Kasumi-1 (cell line): ENCODE measurements at places on chromosomes 13 and 19.

DNA sequence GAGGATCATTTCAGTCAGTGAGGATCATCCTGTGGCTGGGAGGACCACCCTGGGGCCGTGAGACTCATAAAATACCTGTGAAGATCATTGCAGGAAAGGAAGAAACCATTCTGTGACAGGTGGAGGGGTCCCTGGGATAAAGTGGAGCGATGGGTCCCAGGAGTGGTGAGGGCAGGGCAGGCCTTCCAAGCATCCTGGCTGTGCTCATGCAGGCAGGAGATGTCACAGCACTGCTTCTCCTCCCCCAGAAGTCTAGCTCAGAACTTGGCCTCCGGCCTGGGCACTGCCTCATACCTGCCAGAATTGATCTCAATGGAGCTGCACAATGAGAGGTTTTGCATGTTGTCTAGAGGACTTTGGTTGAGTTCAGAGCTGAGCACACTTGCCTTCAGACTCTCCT, 11.1 kb downstream of the KLK1 start:
- DNase-seq, result no peak

DNA sequence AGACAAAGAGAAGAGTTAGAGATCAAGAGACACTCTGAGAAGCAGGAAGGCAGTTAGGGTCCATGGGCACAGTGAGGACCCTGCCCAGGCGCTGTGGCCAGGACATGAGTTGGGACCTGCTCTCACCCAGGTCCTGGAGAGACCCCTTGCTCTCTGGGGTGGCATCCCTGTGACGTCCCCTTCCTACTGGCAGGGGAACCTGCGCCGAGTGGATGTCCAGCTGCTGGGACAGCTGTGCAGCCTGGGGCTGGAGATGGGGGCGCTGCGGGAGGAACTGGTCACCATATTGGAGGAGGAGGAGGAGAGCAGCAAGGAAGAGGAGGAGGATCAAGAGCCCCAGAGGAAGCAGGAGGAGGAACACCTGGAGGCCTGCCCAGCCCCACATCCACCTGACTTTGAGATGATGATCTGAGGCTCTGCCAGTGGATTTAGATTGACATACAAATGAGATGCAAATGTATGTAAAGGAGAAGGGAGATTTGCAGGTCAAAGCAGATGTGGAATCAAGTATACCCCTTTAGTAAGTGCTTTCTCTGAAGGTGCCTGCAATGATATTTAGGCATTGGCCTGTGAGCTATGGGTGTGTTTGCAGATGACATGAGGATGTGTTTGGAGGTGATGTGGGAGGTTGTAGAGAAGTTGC, 978 bp downstream of the ERICH4 start:
- DNase-seq, result no peak

DNA sequence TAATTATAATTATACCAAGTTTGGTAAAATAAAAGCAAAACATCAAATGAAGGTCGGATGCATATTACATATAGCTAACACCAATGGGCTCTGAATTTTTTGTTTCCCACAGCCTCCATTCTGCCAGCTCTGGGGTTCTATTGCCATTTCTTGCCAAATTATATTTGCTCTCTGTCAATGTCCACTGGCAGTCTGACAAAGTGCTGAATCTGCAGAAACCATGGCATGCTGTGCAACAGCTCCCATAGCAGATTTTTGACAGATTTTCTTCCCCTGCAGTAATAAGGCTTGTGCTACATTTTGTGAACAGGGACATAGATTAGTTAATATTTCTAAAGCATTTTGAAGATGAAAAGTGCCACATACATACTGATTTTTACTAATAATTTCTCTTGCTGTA, 1102.1 kb downstream of the DIAPH3 start:
- DNase-seq, result no peak

- DNase-seq, result no peak
Measured at GRCh38 chr13:45269204-45269603, 68.4 kb upstream of the KCTD4 start.

DNA sequence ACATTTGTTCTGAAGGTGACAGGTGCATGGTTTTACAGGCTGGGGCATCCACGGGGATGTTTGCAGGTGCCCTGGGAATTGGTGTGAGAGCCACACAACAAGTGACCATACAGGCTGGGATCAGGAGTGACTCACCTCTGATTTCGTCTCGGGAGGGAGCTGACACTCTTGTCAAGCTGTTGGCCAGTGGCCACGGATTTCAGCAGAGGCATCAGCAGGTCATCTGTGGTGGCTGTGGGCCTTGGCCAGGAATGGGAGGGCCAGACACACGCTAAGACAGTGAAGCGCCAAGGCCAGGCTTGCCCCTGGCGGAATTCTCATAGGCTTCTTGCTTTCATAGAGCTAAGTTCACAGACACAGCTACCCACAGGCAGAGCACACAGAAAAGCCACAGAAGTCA, 108.6 kb downstream of the HSPH1 start:
- no peak for DNase-seq

- DNase-seq, result no peak
Measured at GRCh38 chr19:3599776-3600187, 6.9 kb downstream of the TBXA2R start.

- no peak for DNase-seq
Measured at GRCh38 chr13:106163426-106163825, 372.0 kb downstream of the EFNB2 start.

DNA sequence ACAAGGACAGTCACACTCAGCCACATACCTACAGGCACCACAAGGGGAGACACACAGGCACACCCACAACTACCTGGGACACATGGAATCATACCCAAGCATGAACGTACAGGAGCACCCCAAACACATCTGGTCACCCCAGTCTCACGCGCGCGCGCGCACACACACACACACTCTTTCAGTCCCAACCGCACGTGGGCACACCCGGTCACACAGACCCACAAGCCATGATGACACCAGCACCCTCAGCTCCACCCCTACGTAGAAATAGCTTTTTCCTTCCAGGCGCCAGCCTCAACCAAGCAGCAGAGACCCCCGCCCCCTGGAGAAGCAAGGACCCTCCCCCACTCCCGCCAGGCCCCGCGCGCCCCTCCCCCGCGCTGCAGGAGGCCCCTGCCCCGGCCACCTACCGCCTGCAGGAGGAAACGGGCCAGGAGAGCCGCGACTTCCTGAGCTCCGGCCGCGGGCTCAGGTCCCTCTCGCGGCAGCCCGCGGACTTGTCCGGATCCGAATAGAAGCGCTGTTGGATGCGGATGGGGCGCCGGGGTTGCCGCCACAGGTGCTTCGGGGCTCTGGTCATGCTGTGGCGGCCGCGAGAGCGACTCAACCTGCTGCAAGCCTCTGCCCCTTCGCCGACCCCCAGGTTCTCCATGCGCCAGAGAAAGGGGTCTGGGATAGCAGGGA, 6.4 kb upstream of the PDE4C start:
- DNase-seq, result no peak

- no peak for DNase-seq
Measured at GRCh38 chr19:46508206-46508605, 12.5 kb upstream of the PNMA8B start.

GRCh38 chr13:98420554-98421175, 156.2 kb downstream of the STK24 start:
- no peak for DNase-seq

GRCh38 chr13:80814541-80814940, 473.6 kb upstream of the SPRY2 start:
- DNase-seq, result no peak

GRCh38 chr19:28208745-28209144, 1004.2 kb downstream of the UQCRFS1 start:
- DNase-seq, result no peak

DNA sequence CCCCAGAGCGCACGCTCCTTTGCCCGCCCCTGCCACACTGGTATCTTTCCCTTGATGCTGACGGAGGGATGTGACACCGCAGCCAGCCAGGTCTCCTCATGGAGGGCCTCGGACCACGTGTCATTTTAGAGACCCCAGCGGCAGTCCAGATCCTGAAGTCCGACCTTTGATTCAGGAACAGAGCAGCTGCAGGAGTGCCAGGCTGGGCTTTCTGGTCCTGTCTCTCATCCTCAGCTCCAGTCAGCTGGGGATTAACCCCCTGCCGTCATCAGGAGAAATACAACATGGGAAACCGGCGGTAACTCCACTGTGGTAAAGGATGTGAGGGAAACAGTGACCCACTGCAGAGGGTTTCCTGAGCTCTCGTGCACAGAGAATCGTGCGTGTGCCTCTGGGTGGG, 140.6 kb downstream of the SIPA1L3 start:
- DNase-seq, result no peak

DNA sequence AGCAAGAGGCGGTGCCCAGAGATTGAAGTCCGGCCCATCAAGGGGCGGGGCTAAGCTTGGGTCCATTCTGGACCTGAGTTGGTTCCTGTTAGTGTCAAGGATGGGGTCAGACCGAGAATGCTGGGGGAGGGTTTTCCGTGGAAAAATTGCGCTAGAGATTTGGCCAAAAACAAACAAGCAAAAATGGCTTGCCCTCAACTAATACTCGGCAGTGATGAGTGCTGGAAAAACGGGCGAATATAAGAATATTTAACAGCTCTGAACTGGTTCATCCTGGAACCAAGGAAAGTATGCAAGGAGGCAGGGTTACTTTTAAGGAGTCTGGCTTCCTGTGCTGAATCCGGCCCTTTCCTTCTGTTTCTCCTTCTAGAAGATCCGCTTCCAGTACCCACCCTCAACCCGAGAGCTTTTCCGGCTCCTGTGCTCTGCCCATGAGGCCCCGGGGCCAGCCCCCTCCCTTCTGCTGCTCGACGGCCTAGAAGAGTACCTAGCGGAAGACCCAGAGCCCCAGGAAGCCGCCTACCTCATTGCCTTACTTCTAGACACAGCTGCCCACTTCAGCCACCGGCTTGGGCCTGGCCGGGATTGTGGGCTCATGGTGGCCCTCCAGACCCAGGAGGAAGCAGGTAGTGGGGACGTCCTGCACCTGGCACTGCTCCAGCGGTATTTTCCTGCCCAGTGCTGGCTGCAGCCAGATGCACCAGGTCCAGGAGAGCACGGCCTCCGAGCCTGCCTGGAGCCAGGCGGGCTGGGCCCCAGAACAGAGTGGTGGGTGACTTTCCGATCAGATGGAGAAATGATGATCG, 880 bp downstream of the SWSAP1 start:
- DNase-seq, result peak; percentile 76

DNA sequence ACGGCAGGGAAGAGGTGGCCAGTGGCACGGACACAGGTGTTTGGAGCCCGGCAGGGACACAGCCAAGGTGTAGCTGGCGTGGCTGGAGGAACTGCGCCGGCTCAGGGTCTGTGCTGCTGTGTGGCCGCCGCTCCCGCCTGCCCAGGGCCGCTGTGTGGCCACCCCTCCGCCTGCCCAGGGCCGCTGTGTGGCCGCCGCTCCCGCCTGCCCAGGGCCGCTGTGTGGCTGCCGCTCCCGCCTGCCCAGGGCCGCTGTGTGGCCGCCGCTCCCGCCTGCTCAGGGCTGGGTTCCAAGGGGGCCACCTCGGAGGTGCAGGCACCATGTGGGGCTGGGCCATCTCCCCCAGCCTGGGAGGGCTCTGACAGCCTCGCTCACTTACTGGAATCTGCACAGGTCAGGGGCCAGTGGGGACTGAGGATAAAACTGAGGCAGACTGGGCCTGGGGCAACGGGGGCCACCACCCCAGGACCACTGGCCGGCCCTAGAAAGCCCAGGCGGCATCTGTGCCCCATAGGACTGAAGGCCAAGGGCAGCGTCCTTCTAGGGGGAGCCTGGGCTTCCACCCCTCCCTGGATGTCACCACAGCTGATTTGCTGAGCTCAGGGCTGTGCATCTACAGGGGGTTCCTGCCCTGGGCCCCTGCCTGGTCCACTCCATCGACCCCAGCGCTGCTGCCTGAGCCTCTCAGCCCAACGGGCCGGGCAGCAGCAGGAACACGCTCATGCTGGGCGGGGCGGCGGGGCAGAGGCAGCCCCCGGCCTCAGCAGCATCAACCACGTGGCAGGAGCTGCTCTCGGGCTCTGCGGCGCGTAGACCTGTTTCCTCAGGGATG, 21.5 kb downstream of the C13orf46 start:
- DNase-seq, result no peak

DNA sequence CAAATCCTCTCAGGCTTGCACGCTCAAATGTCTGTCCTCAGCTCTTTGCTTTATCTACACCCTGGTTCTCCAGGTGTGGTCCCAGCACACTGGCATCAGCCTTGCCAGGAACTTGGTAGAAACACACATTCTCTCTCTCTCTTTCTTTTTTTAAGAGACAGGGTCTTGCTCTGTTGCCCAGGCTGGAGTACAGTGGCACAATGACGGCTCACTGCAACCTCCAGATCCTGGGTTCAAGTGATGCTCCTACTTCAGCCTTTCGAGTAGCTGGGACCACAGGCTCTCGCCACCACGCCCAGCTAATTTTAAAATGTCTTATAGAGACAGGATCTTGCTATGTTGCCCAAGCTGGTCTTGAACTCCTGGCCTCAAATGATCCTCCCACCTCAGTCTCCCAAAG, 20.8 kb downstream of the ADGRL1 start:
- DNase-seq, result no peak

DNA sequence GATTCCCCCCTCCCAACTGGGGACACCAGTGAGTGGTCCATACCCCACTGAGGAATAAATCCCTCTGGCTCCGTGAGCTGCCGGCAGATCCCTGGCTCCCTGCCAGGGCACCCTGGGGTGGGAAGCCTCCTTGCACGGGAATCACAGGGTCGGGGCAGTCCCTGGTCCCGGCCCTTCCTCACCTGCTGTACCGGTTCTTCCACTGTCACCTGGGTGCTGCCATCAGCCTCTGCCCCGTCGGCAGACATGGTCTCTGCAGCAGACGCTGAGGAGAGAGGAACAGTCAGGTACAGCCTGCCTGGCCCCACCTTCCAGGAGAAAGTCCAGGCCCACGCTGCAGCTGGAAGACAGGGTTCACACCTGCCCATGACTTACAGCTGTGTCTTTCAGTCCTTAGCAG, 6.3 kb downstream of the PLIN3 start:
- DNase-seq, result no peak

DNA sequence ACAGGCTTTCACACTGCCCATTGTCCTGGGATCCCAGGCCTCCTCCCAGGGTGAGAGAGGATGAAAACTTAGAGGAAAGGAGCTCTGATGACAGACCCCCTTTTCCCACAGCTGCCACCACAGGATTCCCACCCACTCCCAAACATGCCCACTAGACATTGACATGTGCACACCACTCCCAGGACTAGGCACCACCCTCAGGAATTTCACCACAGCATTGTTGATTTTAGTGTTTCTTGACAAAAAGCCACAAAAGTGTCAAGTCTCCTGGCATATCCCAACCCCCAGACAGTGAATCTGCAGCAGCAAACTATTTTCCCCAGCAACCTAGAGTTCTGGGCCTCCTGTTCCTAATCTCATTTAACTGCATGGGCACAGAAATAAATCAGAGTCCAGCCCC, 10.1 kb downstream of the ZNF714 start:
- DNase-seq, result no peak

- DNase-seq, result no peak
Measured at GRCh38 chr19:3096902-3097326, 2.8 kb downstream of the GNA11 start.

GRCh38 chr19:38039966-38040365, 133.0 kb downstream of the SIPA1L3 start:
- no peak for DNase-seq

DNA sequence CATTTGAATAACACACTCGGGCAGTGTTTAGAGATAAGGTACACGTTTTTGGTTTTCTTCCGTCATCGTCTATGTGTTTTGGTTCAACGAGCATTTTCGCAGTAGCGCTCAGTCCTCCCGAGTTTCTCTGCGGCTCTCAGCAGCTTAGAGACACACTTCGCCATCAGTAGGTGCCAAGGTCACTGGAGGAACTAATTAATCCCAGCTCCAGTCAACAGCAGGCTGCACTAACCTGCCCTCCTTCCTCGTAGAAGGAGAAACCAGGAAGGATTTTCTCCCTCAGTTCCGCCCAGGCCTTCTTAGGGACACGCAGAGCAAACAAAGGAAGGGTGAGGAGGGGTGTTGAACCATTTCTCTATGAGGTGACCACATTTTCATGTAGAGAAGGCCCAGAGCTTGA, 12.6 kb downstream of the MBNL2 start:
- no peak for DNase-seq

- no peak for DNase-seq
Measured at GRCh38 chr13:22235950-22236290, 565.0 kb downstream of the FGF9 start.
